Cortex of kidney (tissue), 1 donor: ENCODE measurements at places on chromosomes 16 and 17.

- DNase-seq = no peak
Measured at GRCh38 chr17:9334536-9335446, 240.8 kb downstream of the STX8 start.

DNA sequence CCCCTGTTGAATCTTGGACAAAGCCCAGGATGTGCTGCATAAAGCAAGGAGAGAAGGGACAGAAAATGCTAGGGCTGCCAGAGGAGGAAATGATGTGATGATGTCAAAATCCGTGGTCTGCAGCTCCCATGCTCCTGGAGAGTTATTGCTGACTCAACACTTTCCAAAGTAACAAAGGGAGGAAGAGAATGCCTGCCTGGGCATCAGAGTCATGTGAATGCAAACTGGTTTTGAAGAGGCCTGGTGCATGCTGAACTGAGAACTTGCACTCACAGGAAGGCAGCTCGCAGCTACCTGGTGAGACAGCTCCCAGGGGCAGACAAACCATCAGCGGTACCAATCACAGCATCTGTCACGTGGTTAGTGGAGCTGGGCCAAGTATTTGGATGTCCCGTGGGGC, 2.8 kb downstream of the MARVELD3 start:
- DNase-seq = no peak

DNA sequence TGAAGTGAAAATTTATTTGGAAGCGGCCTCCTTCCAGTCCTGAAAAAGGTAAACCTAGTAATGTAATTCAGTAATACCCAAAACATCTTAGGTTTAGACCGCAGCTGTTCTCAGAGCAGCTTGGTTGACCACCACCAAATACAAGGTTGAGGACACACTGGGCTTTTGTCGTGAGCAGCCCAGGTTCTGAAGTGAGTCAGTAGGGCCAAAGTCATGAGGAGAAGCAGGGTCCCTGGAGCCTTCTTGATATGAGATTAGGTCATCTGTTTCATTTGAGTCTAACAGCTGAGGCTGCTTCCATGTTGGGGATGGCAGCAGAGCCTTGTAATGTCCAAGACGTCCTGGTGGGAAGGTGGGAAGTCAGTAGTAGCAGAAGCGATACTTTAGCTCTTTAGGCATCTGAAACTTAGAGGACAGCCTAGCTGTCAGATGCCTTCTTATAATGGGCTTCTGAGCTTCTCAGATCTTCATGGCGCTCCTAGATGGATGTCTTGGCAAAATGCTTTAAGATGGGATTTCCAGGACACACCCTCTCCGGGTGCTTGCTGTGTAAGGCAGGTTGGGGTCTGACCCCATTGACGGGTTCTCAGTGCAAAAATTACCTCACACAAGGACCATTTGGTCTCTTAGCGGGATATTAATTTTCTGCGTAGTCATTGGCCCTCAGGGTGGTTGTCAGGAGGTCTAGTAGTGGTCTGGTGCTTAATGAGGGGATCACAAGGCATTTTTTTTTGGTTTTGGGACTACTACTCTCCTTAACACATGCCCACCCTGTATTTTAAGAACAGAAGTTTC, 2.4 kb downstream of the ALKBH5 start:
- DNase-seq = no peak

DNA sequence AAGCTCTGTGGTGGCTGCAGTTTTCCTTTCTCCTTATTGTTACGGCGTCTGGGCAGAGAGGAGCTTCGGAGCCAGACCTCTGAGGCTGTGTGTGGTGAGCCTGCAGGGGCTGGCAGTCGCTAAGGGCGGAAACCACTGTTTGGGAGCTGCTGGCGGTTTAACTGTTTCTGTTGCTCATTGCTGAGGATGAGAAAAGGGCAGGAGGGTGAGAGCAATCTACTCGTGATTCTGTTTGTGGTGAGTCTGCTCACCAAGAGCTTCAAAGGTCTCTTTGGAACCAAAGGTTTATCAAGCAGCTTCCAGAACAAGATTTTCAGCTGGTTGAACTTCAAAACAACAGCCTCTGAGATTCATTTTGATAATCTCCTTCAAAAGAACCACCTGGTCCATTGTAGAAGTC, 143.9 kb downstream of the ANKFN1 start:
- no peak for DNase-seq

DNA sequence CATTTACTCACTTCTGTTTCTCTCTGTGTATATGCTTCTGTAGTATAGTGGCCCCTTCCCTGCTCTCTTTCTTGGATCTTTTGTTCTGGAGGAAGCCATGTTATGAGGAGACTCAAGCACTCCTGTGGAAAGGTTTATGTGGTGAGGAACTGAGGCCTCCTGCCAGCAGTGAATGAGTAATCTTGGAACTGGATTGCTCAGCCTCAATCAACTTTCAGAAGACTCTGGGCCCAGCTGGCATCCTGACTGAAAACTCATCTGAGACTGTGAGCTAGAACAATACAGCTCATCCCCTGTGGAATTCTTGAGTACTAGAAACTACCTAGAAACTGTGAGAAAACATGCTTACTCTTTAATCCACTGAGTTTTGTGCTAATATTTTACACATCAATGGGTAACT, 133.1 kb upstream of the ZKSCAN2 start:
- no peak for DNase-seq

DNA sequence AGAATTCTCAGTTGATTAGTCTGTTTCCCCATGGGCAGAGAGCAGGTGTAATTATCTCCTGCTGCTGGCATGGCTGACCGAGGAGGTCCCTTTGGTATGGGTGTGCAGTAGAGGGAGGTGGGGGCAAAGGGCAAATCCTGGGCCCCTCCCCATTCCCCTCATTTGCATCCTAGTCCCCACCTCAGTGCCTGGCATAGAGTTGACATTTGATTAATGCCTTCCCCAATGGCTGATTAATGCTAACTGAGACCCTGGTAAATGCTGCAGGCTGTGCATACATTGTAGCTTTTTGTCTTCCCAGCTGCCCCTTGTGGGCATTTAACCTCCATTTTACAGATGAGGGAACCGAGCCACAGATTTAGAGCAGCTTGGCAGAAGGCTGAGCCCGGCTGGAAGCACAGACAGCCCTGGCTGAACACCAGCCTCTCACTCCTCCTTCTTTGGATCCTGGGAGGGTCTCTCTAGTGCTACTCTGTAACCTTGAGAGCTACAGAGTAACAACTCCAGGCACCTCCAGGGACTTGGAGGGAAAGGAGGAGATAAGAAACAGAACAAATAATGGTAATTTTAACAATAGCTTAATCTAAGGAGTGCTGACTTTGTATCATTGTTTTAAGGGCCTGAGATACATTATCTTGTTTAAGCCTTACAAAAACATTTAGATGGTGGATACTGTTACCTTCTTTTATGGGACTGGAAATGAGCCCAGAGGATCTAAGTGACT, 5.1 kb downstream of the PLCG2 start:
- DNase-seq = no peak

DNA sequence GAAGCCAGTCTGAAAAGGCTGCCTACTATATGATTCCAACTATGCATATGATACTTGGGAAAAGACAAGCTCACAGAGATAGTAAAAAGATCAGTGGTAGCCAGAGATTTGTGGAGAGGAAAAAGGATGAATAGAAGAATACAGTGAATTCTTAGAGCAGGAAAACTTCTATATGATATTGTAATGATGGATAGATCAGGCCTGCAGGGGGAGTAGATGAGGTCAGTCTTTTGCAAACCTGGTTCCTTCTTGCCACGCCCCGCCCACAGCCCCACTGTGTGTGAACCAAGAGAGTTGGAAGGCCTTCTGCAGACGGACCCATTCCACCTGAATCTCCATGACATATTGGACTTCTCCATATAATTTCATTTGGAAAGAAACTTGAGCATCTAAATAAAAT, 761 bp upstream of the CCL8 start:
- no peak for DNase-seq
